ENCODE measurements at places on chromosomes 7 and 10. TPM values are rescaled to one million over a fixed set of nuclear protein-coding genes. Genes with fewer than 3 reads are reported as not detected.

- no peak for DNase-seq
- no peaks in the 10 kb centered on the region for H3K36me3 ChIP-seq
- H3K27ac ChIP-seq: no peak overlapping the region
- no peaks in the 10 kb centered on the region for H3K27me3 ChIP-seq
- H3K4me3 ChIP-seq: no peak overlapping the region
Measured at GRCh38 chr10:28935061-28935460, 257.7 kb downstream of the BAMBI start.

Gene MDFIC
- 27.7 TPM for total RNA-seq

DNA sequence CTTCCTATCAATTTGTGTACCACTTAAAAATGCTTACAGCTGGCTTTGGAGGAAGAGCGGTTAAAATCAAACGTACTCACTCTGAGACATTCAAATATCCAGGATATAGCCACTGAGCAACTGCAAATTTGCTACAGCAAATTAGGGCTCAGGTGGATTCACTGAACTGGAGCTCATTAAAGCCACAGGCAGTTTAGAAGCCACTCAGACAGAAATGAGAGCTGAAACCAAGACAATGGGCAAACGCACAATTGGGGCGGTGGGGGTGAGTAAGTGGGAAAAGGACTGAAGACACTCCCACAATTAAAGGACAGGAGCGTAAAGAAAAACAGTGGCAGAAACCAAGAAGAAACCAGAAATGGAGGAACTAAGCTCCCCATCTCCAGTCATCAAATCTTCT lies 20.5 kb downstream of the MPP7 start:
- peaks cover 7% of the 10 kb centered on the region for H3K4me1 ChIP-seq
- no peaks in the 10 kb centered on the region for H3K27me3 ChIP-seq
- no peak for DNase-seq
- no peaks in the 10 kb centered on the region for H3K36me3 ChIP-seq
- H3K27ac ChIP-seq: no peak overlapping the region

Gene GPR15LG
- 98.0 TPM for total RNA-seq

DNA sequence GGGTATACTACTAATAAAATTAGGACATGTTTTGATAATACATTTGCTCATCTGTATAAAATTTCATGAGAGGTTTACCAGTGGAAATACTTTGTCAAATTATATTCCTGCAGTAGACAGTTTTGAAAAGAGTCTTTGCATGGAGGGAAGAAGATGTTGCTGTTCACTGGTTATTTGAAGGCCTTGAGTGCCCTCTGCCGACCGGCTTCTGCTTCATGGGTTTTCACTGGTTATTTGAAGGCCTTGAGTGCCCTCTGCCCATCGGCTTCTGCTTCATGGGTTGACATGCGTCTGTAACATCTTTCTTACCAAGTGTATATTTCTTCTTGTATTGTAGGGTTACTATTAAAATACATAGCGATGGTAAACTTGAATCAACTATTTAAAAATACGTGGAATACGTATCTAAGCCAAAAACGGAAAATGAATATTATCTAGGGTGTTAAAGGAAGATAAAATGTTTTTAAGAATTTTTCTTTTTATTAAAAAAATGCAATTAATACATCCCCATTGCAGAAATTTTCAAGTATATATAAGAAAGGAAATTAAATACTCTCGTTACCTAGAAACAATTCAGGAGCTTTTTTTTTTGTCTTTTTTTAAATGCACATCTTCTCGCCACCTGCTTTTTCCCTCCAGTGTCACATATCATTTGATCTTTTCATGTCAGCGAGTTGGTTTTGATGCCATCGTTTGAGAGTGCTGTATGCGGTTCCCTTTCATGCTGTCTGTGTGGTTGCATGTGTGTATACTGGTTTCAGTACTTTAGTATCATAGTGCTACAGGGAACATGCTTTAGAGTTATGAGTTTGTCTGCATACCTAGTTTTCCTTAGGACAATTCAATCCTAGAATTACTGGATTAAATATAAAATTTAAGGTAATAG lies 73.4 kb downstream of the SHH start:
- H3K27me3 ChIP-seq: no peaks in the 10 kb centered on the region
- no peaks in the 10 kb centered on the region for H3K4me1 ChIP-seq
- peaks cover 57% of the 10 kb centered on the region for H3K36me3 ChIP-seq

Gene CUBN
- total RNA-seq: 4.4 TPM

Gene HOXA7
- total RNA-seq: 23.8 TPM

DNA sequence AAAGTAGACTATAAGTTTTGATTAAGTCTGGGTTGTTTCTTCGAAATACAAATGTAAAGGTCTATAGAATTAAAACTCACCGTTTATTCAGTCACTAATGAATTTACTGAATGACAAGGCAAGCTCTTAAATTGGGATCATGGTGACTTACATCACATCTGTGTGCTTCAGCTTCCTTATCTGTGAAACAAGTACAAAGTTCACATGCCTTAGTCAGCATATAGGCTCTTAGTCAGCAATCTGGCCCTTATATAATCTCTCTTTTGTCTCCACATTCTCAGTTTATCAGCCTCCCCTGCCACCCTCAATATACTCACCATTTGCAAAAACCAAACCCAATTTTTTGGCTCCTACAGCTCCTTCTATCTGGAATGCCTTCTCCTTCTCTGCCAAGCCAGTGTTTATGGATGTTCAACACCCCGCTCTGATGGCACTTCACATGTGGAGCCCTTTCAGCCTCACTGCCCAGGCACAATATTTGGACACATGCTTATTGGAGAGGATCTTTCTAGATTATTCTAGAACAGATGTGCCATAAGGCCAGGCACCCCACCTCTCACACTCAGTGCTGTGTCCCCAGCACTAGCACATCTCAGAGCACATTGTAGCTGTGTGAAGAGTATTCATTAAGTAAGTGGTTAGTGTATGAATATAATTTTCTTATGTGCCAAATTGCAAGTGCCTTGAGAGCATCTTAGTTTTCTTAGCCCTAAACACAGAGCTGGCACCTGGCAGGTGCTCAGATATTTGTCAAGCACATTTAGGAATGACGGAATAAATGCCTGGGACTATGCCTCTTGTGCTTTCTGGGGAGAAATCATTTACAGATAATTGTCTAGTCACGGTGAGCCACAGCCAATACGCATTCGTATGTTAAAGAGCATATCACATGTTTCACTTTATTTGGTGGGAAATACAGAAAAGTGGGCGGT lies 9.8 kb upstream of the LAMB1 start:
- no peaks in the 10 kb centered on the region for H3K36me3 ChIP-seq
- H3K4me3 ChIP-seq: no peak overlapping the region
- no peak overlapping the region for H3K27ac ChIP-seq
- H3K4me1 ChIP-seq: no peaks in the 10 kb centered on the region
- no peaks in the 10 kb centered on the region for H3K27me3 ChIP-seq
- no peak for DNase-seq

- H3K27me3 ChIP-seq: no peaks in the 10 kb centered on the region
- no peak for DNase-seq
- no peaks in the 10 kb centered on the region for H3K36me3 ChIP-seq
- peaks cover 30% of the 10 kb centered on the region for H3K4me1 ChIP-seq
- H3K4me3 ChIP-seq: no peak overlapping the region
Measured at GRCh38 chr7:17405786-17406185, 107.3 kb downstream of the AHR start.

- H3K27ac ChIP-seq: no peak overlapping the region
- no peaks in the 10 kb centered on the region for H3K27me3 ChIP-seq
- H3K4me3 ChIP-seq: no peak overlapping the region
- H3K4me1 ChIP-seq: no peaks in the 10 kb centered on the region
- no peaks in the 10 kb centered on the region for H3K36me3 ChIP-seq
Measured at GRCh38 chr7:50531401-50531911, 33.7 kb downstream of the DDC start.

DNA sequence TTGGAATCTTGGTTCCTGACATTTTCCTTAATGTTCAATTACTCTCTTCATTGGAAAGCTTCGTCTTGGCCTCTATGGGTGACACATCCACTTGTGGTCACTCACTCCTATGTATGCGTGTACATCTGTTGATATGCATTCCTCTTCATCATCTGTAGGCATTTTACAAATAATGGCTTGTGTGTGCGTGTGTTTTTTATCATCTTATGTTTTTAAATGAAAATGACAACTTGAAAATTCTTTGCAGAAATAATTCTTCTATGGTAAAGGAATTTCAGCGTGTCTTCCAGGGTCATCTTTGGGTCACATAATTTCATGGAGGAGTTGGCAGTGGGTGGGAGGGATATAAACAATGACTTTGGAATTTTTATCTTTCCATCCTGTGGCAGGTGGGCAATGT lies 925.1 kb downstream of the LRMDA start:
- no peaks in the 10 kb centered on the region for H3K4me1 ChIP-seq
- no peak overlapping the region for H3K4me3 ChIP-seq
- no peaks in the 10 kb centered on the region for H3K36me3 ChIP-seq
- no peak for DNase-seq
- no peak overlapping the region for H3K27ac ChIP-seq

GRCh38 chr10:133361773-133362441 lies 4.1 kb upstream of the FUOM start:
- H3K4me1 ChIP-seq: peaks cover 9% of the 10 kb centered on the region
- H3K36me3 ChIP-seq: peaks cover 2% of the 10 kb centered on the region
- H3K27me3 ChIP-seq: no peaks in the 10 kb centered on the region
- no peak overlapping the region for H3K4me3 ChIP-seq

DNA sequence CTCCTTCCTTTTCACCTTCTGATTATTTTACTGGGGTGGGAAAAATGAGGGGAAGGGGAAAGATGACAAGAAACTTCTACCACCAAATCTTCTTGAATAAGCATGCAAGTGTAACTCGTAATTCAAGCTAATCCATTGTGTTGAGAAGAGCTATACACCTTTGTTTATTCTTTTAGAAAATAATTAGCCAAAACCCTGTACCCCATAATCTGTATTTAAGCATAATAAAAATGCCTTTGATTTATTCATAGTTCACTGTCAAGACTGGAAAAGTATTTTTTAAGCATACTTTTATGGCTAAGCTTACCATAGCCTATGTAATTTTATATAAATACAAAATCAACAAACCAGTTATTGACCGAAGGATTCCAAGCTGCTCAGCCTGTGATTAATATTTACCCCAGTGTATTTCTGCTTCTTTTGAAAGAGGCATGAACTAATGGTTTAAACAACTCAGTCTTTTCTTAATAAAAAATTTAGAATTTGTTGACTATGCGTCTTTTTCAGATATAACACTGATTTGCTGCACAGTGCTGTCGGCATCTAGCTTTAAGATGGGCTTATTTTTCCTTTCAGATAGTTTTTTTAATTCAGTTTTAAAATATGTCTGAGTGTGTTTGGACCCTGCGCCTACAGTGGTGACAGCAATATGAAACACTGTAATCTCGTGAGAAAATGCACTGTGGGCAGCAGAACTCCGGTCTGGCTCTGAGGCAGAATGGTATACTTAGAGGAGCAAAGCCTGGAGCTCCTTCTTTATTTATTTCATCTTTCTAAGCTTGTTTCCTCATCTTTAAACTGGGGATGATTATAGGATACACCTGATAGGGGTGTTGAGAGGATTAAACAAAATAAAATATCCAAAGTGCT lies 238.8 kb upstream of the LRGUK start:
- no peak for DNase-seq
- H3K27me3 ChIP-seq: no peaks in the 10 kb centered on the region
- H3K36me3 ChIP-seq: no peaks in the 10 kb centered on the region
- no peak overlapping the region for H3K4me3 ChIP-seq

DNA sequence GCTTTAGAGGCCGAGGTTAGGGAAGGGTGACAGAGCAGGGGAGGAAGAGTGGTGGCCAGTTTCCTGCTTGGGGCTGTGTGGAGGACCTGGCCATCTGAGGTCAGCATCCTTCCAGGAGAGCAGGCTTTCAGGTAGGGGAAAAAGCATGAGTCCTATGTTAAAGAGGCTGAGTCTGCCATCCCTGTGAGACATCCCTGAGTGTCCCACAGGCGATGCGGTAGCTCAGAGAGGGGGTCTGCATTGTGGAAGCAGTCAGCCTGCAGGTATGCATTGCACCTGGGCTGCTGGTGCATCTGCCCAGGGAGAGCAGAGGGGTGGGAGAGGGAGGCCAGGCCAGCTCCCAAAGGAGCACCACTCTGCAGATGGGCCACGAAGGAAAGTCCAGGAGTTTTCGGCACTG lies 282.1 kb upstream of the ZNF32 start:
- no peak overlapping the region for H3K27ac ChIP-seq
- peak; percentile 67 for DNase-seq
- H3K4me1 ChIP-seq: no peaks in the 10 kb centered on the region
- H3K36me3 ChIP-seq: no peaks in the 10 kb centered on the region
- no peak overlapping the region for H3K4me3 ChIP-seq

- no peaks in the 10 kb centered on the region for H3K4me1 ChIP-seq
- H3K27ac ChIP-seq: no peak overlapping the region
- DNase-seq: no peak
- H3K4me3 ChIP-seq: no peak overlapping the region
- H3K36me3 ChIP-seq: no peaks in the 10 kb centered on the region
Measured at GRCh38 chr10:47021850-47022249, 110.6 kb downstream of the PTPN20 start.

- no peak for DNase-seq
- no peaks in the 10 kb centered on the region for H3K4me1 ChIP-seq
- H3K27me3 ChIP-seq: no peaks in the 10 kb centered on the region
- H3K4me3 ChIP-seq: no peak overlapping the region
- no peak overlapping the region for H3K27ac ChIP-seq
Measured at GRCh38 chr10:59960751-59961150, 54.4 kb upstream of the CCDC6 start.

Gene VPS41
- total RNA-seq: 46.7 TPM
